HS-27A (cell line): ENCODE measurements at places on chromosomes 3 and 15.

DNA sequence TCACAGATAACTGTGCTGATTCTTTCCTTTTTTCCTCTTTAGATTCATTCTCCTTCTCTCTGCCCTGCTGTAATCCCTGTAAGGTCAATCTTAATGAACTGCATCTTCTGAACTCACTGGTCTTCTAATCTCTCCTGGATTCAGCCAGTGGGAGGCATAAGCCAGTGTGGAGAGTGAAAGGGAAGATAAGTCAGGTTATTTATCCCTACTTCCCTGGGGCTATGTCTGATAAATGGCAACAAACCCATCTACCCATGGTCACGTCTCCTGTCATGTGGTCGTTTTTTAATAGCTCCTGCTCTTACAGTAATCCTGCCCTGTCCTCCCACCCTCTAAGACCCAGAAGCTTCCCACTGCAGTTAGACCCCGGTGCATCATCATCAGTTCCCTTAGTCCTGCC lies 199.6 kb upstream of the NAALADL2 start:
- no peak for DNase-seq

- no peak for DNase-seq
Observed at GRCh38 chr3:123432832-123433523, 15.9 kb downstream of the ADCY5 start.

DNA sequence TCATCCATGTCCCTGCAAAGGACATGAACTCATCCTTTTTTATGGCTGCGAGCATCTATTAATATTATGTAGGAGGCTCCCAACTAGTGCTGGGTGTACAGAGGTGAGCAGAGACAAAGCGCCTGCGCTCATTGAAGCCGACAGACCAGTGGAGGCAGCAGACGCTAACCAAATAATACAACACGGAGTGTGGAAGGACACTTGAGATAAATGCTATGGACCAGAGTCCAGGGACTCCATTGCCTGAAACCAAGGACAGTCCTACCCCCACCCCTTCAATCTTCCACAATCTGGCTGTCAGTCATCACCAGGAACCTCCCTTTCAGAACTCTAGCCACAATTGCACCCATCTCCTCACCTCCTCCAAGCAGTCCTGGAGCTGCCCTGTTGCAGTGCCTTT lies 41.5 kb downstream of the KLHL6 start:
- DNase-seq: no peak

DNA sequence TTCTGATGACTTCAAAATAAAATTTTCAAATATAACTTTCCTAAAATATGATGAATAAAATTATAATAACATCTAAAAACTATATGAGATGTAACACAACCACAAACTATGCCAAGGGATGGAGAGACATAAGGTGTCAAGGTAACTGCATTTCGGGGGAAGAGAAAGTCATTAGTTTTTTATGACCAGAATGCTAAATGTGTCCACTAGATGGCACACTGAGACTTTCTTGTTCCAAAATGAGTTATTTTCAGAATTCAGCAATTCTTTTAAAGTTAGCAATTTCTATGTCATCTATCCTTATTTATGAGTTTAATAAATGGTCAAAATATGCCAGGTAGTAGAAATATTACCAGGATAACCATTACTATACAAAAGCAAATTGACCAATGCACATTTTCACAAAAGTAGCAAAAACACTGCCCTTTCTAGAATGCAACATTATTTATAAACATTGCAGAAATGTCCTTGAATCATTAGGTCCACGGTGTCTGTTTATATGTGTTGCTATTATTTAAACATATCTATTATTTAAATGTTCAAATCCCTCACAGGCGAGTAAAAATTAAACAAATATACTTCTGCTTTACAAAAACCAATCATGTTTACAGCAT lies 374.2 kb downstream of the PLCL2 start:
- peak; percentile 14 for DNase-seq

DNA sequence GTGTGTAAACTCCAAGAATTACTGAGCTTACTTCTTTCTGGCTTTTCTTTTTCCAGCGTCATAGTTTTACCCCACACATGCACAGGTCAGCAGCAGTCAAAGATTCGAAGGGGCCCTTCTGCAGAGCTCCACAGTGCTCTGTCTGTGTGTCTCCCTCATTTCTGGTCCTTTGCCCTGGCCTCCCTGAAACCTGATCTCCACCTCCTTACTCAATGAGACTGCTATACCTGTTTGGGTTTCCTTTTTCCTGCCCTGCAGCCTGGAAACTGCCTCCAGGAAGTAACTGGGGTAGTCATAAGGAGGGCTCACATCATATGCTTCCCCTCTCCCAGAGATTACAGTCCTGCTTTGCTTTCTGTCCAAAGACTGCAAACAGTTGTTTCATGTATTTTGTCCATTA lies 82.8 kb upstream of the TNIK start:
- DNase-seq: no peak

- no peak for DNase-seq
Observed at GRCh38 chr15:75925440-75925839, 21.8 kb downstream of the FBXO22 start.

GRCh38 chr3:48945891-48946549 lies 27.4 kb downstream of the ARIH2 start:
- DNase-seq: no peak

GRCh38 chr3:105343991-105344390 lies 22.7 kb upstream of the ALCAM start:
- no peak for DNase-seq
